COLO829 (cell line): ENCODE measurements at places on chromosomes 2 and 18.

GRCh38 chr18:73688851-73689711, 458.6 kb downstream of the FBXO15 start:
- DNase-seq = no peak

DNA sequence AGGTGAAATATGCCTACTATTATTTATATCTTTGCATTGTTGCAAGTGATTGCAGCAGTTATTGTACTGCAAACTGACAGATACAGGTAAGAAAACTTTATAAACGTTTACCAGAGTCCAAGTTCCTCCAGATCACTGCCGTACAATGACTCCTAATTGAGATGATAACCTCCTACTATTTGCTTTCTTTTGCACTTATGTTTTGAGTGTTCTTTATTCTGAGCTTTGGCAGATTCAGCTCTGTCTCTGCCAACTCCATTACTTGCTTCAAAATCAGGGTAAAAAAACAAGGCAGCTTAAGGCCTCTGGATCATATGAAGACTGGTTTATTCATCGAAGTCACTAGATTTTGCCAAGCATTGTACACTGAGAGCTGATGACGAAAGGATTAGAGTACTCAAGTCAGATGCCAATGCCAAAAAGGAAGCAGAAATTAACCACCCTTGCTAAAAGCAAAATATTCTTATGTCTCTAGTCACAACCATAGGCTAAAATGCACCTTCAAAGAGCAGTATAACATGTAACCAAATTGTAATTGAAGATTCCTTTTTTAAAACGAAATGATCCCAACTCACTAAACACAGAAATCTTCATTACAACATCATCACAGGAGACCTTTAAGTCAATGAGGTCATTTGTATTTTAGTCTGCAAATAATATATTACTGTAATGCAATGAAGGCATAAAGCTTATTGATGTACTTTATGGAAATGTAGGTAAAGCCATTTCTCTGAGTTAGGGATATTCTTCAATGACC, 10.5 kb upstream of the IKZF2 start:
- DNase-seq = no peak

GRCh38 chr2:44325897-44326296, 35.4 kb downstream of the PREPL start:
- no peak for DNase-seq

- DNase-seq = no peak
These were observed 18.4 kb upstream of the ZNF638 start for GRCh38 chr2:71313016-71313766.

GRCh38 chr2:226671141-226671676, 128.4 kb downstream of the IRS1 start:
- no peak for DNase-seq

- DNase-seq = no peak
These were observed 57.8 kb upstream of the KIF5C start for GRCh38 chr2:148817210-148817708.

- DNase-seq = no peak
These were observed 5.0 kb downstream of the GAD1 start for GRCh38 chr2:170821531-170822289.

DNA sequence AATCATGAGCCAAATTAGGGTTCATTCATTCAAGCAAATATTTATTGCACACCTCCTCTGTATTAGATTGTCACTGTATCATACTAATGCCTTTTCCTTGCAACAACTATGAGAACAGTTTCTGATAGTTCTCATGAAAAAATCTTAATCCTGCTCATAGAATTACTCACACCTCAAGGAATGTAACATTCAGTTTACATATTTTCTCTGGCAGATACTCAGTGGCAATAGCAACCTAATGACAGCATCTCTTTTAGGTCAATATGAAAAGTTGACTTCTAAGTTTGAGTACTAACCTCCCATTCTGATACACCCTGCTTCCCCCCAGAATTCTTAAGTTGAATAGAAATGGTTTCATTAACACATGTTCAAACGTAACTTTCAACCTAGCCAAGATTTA, 132.0 kb downstream of the VWC2L start:
- DNase-seq = no peak

DNA sequence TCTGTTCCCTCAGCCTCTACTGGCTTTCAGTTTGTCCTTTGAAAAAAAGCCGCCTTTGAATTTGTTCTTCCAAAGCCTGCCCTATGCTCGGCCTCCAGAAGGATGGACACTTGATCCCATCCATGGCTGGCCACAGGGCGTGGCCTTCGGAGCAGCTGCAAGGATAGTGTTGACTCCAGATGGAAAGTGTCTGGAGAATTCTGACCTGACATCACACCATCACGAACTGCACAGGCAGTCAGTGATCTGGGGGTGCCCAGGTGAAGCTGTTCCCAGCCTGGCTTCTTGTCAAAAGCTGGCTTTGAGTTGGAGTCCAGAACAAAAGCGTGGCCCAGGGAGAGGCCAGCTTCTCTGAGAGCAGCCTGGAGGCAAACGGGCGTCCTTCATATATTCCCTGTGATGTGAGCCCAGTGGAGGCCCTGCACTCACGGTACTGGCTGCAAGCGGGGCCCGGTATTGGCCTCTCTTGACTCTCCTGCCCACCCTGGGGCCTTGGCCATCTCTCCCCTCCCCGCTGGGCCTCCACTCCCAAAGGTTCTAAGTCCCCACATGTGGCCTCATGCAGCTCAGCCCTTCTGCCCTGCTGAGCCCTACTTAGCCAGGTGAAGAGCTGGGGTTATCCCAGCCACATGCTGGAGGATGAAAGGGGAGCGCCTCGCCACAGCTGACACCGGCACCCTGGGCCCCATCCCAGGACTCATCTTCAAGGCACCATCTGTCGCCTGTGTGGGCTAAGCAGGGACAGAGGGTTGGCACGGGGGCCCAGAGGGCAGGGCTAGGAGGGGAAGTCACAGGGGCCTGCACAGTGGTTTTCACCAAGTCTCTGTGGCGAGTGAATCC, 20.4 kb upstream of the ATOH8 start:
- no peak for DNase-seq

DNA sequence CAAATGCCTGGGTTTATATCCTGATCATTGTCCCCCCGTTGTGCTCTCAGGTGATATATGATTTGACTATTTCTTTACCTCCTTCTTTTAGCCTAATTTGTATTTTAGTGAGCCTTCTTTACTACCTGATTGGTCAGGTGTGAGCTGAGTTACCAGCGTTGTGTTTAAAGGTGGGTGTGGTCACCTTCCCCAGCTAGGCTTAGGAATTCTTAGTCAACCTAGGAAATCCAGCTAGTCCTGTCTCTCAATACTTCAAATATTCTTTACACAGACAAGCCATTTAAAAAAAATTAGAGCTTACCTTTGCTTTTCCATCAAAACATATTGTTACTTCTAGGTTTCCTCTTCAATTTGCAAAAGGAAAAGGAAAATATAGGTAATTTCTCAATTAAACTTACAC, 30.2 kb downstream of the KYNU start:
- no peak for DNase-seq

DNA sequence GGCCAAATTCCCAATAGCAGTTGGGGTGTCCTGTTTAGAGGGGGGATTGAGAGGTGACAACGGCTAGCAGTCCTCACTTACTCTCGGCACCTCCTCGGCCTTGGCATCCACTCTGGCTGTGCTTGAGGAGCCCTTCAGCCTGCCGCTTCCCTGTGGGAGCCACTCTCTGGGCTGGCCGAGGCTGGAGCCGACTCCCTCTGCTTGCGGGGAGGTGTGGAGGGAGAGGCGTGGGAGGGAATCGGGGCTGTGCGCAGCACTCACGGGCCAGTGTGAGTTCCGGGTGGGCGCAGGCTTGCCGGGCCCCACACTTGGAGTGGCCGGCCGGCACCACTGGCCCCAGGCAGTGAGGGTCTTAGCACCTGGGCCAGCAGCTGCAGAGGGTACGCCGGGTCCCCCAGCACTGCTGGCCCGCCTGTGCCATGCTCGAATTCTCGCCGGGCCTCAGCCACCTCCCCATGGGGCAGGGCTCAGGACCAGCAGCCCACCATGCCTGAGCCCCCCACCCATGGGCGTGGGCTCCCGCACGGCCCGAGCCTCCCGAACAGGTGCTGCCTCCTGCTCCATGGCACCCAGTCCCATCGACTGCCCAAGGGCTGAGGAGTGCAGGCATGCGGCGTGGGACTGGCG, 705.9 kb upstream of the ZNF804A start:
- DNase-seq = no peak

- no peak for DNase-seq
These were observed 378.8 kb upstream of the ETAA1 start for GRCh38 chr2:67018301-67018700.

GRCh38 chr18:59881728-59882656, 17.8 kb upstream of the PMAIP1 start:
- DNase-seq = no peak

GRCh38 chr2:8607606-8608005, 74.2 kb upstream of the ID2 start:
- no peak for DNase-seq

GRCh38 chr2:119290859-119291587, 67.4 kb downstream of the STEAP3 start:
- DNase-seq = no peak

GRCh38 chr2:223970343-223971128, 13.3 kb downstream of the MRPL44 start:
- DNase-seq = no peak

- no peak for DNase-seq
These were observed 3.1 kb downstream of the DSC3 start for GRCh38 chr18:31039426-31039825.

DNA sequence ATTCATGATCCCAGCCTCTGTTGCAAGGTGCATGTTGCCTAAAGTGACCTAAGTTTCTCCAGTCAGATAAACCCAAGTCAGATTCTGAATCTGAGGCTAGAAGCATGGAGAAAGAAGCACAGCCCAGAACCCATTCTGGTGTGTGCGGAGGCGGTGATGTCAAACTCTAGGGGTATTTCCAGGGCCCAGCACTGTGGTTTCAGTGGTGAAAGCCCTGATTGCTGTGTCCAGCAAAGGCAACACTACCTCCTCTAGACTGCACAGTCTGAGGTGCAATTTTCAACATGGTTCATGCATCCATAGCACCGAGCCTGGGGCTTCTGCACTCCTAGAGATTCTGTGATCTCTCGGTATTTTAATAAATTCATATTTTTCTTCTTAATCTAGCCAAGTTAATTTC, 264.8 kb upstream of the KLHL29 start:
- no peak for DNase-seq

- DNase-seq = no peak
These were observed 468.1 kb upstream of the FANCL start for GRCh38 chr2:58709274-58709673.
